Activated CD4-positive, alpha-beta T cell treated with anti-CD3 and anti-CD28 coated beads for 36 hours (primary cell): ENCODE measurements at places on chromosomes 7 and 10.

DNA sequence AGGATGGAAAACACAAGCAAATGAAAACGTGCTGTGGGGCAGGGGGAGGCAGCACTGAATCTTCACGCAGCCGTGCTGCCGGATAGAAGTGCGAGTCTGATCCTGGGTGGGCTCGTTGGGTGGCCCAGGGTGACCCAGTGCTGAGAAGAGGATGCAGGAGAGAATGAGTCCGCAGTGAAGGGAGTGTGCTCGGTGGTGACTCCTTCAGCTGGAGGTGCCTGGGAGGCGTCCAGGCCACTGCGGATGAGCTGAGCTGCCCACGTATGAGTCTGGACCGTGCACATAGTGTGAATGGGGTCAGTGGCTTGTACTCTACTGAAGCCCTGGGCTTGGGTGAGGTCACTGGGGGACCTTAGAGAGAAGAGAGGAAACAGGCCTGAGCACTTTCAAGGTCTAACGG is 190.0 kb upstream of the MGMT start:
- DNase-seq, result no peak

- DNase-seq, result no peak
Measured at GRCh38 chr10:47283101-47283630, 16.8 kb upstream of the GDF10 start.

GRCh38 chr7:116698396-116698795 is 26.4 kb downstream of the MET start:
- DNase-seq, result no peak

DNA sequence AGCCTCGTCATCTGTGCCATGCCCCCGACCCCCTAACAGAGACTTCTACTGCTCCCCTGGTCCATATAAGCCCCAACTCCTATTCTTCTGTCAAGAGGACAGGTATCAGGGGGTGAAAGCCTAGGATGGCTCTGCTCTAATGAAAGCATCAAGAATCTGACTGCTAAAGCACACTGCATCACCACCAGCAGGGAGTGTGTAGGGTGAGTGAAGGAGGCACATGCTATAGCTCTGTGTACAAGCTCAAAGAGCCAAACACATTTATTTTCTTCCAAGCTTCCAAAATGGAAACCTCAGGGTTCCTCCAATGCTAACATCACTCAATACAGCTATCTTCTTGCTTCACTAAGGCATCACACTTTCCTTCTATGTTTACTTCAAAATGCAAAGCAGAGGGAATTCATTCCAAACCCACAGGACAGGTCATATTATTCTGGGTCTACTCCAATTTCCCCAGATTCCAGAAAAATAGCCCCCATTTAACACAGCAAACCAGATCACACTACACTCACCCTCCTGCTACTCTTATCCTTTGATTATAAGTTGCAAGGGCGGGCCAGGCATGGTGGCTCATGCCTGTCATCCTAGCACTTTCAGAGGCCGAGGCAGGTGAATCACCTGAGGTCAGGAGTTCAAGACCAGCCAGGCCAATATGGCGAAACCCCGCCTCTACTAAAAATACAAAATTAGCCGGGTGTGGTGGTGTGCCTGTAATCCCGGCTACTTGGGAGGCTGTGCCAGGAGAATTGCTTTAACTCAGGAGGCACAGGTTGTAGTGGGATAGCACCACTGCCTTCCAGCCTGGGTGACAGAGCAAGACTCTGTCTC is 36.6 kb downstream of the RHEB start:
- no peak for DNase-seq

DNA sequence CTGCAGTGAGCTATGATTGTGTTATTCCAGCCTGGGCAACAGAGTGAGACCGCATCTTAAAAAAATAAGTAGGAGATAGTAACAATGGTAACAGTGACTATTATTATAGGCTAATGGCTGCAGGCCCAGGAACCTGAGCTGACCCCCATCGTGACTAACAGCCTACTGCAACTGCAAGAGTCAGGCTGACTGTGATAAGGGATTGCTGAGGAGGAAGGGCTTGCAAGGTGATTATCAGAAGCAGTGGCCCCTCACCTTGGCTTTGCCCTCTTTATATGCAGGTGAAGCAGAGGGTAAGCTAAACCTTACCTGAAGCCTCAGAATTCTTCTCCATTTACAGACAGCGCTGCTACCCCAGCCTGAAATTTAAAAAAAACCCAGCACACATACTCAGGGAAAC is 83.9 kb upstream of the SDK1 start:
- no peak for DNase-seq

DNA sequence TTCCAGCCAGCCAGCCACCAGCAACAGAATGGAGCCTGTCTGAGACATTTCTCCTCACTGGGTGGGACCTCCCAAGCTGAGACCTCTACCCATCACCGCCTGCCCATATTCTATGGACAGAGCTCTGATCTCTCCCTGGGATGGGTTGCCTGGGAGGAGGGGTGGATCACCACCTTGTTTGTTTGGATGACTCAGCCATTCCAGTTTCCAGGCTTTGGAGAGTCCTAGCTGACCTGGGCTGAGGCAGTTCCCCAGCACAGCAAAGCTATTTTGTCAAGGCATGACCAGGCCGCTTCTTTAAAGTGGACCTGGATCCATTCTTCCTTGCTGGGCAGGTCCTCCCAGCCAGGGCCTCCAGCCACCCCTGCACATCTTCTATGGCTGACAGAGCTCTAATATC is 982.3 kb downstream of the DNAJB9 start:
- DNase-seq, result no peak
